ENCODE measurements at places on chromosomes 2 and 18.

DNA sequence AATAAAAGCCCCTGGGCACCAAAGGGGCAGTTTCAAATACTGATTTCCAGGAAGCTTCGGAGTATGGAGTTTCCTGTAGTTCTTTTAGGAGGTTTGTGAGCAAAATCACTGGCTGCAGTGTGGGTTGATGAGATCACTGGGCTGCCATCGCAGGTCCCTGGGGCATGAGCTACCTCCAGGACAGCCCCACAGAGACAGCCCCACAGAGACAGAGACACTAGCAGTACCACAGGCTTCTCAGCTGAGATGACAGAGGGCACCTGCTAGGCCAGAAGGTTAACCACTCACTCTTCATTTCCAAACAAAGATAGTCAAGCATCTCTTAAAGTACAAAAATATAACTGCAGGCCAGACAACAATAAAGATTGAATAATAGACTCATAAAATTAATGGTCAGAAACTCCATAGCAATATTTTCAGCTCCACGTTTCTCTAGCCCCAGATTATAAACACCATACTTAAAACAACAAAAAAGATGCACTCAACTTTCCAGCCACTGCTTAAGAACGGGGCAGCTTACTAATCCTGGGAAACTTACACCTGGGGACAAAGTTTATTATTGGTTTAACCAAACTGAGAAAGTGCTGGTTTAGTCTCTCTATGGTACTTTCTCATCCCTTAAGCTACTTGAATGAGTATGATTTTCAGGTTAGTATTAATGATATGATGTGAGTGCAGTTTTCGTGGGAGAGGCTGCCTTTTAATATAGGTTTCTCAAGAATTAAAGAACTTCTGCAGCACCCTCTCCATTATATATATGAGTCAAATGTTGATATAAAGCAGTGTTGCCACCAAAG lies 11.6 kb downstream of the AFF3 start:
- no peak for DNase-seq

DNA sequence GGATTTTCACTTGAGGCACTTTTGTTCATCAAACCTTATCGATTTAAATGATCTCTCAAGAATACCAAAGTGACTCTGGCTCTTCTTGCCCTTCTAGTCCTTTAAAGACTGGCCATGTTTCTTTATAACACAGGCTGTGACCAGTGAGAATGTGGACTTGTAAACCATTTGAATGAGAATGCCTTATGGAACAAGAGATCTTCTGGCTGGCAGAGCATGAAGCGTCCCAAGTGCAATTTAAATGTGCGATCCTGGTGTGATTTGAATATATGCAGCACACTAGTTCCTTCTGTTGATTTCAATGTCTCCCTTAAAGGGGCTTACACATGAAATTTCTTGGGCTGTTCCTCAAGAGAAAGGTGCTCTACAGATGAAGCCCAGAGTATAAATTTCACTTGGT lies 262.4 kb upstream of the CCDC68 start:
- DNase-seq, result no peak

- DNase-seq, result no peak
Measured at GRCh38 chr2:44532031-44532430, 170.3 kb downstream of the CAMKMT start.

- DNase-seq, result no peak
Measured at GRCh38 chr2:61018318-61018755, 282 bp upstream of the PUS10 start.

- DNase-seq, result no peak
Measured at GRCh38 chr2:116094196-116094595, 1651.8 kb downstream of the DPP10 start.

- no peak for DNase-seq
Measured at GRCh38 chr18:41231681-41232080, 723.4 kb upstream of the PIK3C3 start.

DNA sequence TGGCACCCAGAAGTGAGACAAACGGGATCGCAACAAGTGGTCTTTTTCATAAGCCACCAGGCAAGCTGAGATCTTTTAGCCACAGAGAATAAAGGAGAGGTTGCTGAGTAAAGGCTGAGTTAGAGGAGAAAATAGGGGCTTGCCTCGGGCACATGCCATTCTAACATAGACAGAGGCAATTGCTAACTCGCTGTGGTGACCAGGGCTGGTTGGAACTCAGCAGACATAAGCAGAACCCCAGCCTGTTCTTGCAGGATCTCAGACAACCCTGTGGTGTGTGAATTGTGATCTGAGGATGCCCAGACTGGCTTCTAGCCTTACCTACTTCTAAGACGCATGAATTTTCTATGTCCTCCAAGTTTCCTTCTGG lies 300.2 kb downstream of the CDCA7 start:
- DNase-seq, result no peak

DNA sequence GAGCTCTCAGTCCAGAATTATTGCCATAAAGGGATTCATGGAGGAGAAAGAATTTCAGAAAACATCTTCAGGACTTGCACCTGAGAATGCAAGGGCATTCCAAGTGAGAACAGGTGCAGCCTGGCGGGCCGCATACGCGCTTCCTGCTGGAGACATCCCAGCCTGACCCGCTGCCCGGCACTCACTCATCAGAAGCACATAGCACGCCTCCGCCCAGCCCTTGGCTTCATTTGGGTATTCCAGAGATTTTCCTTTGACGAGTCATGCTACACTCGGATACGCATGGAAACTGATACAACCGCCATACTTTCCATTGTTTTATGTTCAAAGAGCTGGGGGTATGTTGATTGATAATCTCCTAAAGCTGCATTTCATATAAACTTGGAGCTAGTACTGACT lies 228.0 kb upstream of the ID2 start:
- DNase-seq, result no peak

GRCh38 chr2:182182436-182182835 lies 196.8 kb downstream of the PPP1R1C start:
- no peak for DNase-seq

DNA sequence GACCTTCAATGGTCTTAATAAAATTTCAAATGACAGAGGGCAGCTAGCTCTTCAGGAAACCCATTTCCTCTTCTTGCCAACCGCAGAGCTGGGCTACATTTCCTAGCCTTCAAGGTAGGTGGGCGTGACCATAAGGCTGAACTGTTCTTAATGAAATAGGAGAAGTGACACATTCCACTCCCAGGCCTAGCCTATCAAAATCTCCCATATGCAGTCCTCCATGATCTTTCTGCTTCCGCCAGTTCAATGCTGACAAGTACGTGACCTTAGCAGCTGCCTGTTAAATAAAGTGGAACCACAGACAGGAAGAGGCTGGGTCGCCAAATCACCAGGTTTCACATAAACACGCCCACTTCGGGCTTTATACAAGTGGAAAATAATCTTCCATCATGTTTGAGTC lies 13.2 kb downstream of the SERPINE2 start:
- DNase-seq, result peak; percentile 81

DNA sequence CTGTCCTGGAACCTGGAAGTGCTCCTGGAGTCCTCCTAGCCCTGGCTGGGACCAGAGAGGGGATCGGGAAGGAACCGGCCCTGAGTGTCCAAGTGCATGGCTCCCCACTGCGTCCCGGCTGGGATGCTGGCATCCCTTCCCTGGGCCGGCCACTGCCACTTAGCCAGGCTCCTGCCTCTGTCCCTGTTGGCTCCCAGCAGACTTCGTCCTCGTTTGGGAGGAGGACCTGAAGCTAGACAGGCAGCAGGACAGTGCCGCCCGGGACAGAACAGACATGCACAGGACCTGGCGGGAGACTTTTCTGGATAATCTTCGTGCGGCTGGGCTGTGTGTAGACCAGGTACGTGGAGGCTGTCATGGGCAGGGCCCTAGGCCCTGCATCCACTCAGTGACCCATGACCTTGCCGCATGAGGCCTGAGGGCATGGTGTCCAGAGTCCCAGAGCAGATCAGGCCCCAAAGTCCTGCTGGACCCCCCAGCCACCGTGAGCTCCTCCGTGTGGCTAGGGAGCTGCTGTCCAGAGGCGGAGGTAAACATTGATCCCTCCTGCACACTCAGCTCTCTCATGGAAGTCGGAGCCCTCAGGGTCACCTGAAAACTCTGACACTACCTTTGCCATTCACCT lies 7.1 kb downstream of the ANO7 start:
- no peak for DNase-seq

DNA sequence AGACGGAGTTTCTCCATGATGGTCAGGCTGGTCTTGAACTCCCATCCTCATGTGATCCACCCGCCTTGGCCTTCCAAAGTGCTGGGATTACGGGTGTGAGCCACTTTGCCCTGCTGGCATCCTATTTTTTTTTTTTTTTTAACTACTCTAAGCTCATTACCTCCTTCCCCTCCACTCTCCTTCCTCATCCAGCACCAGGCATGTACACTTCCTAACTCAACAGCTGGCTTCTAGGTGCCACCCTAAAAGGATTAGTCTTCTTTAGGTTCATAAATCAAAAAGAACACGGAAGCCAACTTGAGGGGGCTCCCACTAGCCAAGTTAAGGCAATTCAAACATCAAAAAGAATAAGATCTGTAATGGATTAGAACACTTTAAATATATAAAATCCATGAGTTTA lies 70.6 kb upstream of the TEX51 start:
- no peak for DNase-seq

- no peak for DNase-seq
Measured at GRCh38 chr2:227861011-227861410, 10.4 kb upstream of the DAW1 start.

- peak; percentile 19 for DNase-seq
Measured at GRCh38 chr18:45657357-45658335, 42.4 kb downstream of the SLC14A2 start.

DNA sequence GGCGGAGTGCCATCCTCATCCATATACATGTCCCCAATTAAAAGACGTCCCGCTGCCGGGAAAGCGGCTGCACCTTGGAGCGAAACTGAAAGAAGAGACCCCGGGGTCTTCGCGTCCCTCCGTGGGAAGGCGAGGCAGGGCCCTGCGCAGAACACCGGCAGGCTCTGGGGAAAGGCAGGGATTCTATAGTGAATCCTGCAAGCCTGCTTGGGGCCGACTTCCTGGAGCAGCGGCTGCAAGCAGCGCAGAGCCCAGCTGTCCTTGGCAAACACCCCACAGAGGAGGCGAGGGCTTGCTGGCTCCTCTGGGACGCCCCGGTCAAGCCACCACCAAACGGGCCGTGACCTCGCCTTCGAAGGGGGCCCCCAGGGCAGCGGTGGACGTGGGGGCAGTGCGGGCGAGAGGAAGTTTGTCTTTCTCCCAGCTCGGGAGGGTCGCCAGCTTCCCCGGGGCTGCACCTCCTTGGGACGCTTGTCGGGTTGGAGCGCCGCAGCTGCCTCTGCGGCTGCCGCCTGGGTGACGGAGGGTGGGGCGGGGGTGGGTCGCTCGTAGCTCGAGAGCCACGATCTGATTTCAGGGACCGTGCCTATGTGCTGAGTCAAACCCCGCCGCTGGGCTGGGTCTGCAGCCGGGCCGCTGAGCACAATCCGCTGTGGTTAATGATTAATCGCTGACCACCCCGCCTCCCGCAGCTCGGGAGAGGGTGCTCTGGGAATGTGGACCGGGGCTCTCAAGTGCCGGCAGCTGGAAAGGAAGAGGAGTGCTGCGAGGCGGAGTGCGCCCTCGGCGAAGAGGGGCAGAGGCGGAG lies 486 bp upstream of the GPR39 start:
- no peak for DNase-seq

Data from CD4-positive, alpha-beta T cell treated with Interleukin-4 for 1 hour (primary cell).